ENCODE measurements at places on chromosomes 12 and 14.

DNA sequence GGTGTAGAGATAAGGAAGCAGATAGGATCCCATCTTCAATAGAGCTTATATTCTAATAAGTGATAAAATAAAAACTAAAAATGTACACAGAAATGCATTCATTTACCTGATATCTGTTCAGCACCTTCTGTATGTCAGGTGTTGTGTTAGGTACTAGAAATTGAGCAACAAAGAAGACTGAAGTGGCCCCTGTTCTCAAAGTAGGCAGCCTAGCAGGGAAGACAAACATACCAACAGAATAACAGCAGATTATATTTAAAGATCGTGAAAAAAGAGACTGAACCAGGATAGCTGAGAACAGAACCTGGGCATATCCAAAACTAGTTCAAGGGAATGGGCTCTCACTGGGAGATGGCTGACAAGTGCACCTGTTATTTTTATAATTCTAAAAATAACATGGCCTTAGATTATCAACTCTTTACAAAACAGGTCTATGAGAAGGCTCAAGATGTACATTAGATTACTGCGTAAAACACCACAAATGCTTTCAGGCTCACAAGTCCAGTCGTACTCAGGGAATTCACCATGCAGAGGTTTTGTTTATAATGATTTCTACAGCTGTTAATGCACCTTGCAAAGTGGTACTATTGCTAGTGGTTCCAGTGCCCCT is 16.4 kb downstream of the ANO6 start:
- no peak for DNase-seq

DNA sequence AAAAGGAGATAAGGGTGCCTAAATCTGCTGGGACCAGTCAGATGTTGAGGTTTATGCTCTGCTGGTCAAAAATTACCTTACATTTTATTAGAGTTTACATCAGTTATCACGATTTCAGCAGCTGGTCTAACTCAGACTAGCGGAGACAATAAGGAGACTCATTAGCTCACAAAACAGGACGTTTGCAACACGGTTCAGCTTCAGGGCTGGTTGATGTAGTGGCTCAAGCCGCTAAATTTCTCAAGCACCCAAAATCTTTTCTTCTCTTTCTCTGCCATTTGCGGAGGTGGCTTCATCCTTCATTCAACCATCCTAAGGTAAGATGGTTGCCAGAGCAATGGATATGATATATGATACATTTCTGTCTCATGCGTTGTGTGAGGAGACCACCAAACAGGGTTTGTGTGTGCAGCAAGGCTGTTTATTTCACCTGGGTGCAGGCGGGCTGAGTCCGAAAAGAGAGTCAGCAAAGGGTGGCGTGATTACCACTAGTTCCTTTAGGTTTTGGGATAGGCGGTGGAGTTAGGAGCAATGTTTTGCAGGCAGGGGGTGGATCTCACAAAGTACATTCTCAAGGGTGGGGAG is 30.3 kb upstream of the CLIP1 start:
- no peak for DNase-seq

GRCh38 chr14:88411039-88411438 is 25.6 kb downstream of the SPATA7 start:
- peak; percentile 38 for DNase-seq

DNA sequence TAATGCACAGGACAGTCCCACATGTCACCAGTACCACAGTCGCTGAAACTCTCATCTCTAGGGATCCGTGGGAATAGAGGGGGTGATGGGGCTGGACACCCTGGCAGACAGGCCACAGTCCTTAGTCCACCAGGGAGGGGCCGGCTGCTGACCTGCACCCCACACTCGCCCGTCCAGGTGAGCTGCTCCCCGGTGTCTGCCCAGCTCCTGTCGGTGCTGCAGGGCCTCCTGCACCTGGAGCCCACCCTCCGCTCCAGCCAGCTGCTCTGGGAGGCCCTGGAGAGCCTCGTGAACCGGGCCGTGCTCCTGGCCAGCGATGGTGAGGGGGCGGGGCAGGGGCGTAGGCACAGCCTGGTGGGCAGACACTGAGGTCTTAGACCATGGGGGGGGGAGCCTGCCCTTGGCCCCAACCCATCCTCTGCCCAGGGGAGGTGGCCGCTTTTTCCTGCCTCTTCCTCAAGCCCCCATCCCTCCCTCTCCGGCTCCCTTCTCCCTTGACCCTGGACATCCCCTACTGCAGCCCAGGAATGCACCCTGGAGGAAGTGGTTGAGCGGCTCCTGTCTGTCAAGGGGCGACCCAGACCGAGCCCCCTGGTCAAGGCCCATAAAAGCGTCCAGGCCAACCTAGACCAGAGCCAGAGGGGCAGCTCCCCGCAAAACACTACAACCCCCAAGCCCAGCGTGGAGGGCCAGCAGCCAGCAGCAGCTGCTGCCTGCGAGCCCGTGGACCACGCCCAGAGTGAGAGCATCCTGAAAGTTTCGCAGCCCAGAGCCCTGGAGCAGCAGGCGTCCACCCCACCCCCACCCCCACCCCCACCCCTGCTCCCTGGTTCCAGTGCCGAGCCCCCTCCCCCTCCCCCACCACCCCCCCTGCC is 17.1 kb upstream of the ADSS1 start:
- peak; percentile 18 for DNase-seq

DNA sequence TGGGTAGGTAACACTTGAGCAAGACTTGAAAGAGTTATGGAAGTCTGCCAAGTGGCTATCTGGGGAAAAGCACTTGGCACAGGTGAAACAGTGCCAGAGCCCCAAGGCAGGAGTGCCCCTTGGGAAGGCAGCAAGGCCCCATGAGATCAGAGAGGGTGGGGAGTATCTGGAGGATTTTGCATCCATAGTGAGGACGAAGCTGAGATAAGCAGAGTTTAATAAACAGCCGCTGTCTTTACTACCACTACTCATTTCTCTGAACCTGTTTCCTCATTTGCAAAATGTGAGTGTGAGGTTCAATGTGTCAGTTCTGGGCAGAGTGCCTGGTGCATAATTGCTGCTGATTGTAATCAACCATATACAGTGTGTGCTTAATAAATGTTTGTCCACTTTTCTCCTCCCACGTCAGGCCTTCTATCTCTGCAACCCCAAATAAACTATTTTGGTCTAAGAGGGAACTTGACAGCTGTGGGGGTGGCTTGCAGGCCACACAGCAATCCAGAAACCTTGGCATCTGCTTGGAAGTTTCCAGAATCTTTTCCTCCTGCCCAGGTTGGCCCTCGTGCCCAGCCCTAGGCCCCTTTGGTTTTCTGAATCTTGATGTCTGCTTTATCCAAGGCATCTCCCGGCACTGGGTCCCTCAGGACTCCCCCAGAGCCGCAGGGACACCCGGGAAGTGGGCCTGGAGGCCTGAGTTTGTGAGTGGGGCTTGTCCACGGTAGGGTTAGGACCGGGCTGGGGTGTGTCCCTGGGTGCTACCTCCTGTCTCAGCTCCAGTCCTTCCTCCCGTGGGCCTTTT is 4.5 kb downstream of the ABCB9 start:
- DNase-seq = no peak

- DNase-seq = no peak
Measured at GRCh38 chr12:111584959-111585358, 14.2 kb downstream of the ATXN2 start.

GRCh38 chr12:132028111-132028510 is 78.4 kb downstream of the EP400 start:
- no peak for DNase-seq

GRCh38 chr12:123397400-123397799 is 13.5 kb downstream of the KMT5A start:
- no peak for DNase-seq

GRCh38 chr12:47835831-47836155 is 16.1 kb upstream of the HDAC7 start:
- DNase-seq = no peak

GRCh38 chr12:11814374-11814773 is 164.9 kb downstream of the ETV6 start:
- DNase-seq = peak; percentile 88

GRCh38 chr14:91366749-91367148 is 50.9 kb downstream of the CCDC88C start:
- no peak for DNase-seq

- DNase-seq = no peak
Measured at GRCh38 chr12:27361372-27361771, 28.7 kb downstream of the BMAL2 start.

GRCh38 chr12:109178532-109178931 is 62.1 kb downstream of the ACACB start:
- DNase-seq = no peak

- no peak for DNase-seq
Measured at GRCh38 chr14:65054471-65055085, 47.7 kb downstream of the MAX start.

GRCh38 chr12:25151476-25151875 is 43.5 kb downstream of the DNAI7 start:
- peak; percentile 93 for DNase-seq

- no peak for DNase-seq
Measured at GRCh38 chr12:101299346-101299745, 19.4 kb downstream of the UTP20 start.

DNA sequence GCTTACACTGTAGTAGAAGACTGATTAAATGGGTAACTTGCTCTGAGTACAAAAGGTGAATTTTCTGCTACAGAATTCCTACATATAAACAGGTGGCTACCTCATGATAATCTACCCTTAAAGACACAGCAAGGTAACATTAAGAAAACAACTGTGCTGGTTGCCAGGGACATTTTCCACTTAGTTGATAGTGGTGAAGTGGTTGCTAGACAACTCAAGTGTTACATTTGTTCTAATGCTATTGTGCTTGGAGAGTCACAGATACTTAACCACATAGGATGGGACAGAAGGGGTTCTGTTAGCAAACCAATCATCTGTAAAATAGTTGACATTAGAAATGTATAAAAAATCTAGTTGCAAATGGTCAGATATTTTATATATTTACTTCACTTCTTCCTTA is 870.3 kb upstream of the SEL1L start:
- DNase-seq = peak; percentile 89

DNA sequence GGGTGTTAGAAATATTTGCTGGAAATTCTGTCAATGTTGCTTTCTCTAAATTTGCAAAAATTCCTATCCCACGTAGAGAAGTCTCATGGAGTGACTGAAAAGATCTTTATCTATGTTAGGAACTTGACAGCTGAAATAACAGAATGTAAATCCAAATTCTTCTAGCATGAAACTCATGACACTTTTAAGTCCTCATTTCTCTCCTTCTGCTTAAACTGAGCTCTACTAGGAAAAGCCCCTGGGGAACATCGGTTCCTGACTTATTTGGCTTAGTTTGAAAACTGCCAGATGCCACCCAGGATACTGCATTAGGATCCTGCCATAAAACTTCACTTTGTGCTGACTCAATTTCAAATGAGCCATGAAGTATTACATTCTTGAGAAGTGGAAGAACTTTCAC is 426.0 kb downstream of the GALC start:
- no peak for DNase-seq

GRCh38 chr14:95286645-95287044 is 33.1 kb downstream of the CLMN start:
- no peak for DNase-seq

GRCh38 chr12:28611115-28611435 is 420.8 kb downstream of the CCDC91 start:
- peak; percentile 84 for DNase-seq

GRCh38 chr12:125286005-125286727 is 220.9 kb downstream of the AACS start:
- no peak for DNase-seq

DNA sequence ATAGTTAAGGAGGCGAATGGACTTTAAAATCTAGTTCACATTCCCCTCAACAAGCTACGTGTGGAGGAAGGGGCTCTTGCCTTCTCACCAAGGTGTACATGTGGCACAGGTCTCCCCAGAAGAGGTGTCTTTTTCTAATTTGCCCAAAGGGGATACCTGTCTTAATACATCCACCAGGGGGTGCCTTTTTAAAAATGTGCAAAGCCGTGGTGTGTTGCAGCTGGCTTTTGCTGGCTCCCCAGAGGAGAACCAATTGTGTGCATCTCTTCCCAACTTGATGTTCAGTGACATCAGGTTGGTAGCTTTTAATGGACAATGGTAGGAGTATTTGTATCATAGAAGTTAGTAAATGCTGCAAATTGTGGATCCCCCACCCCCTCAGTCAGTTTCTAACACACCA is 33.8 kb downstream of the CREBL2 start:
- DNase-seq = peak; percentile 81

GRCh38 chr12:72269491-72269890 is 2.7 kb upstream of the TRHDE start:
- no peak for DNase-seq

GRCh38 chr12:54028314-54029201 is at the start of gene HOXC6:
HOXC6 (plus strand) TSS chr12:54028440; CDS start chr12:54028522, 82 bp downstream.
- no peak for DNase-seq

DNA sequence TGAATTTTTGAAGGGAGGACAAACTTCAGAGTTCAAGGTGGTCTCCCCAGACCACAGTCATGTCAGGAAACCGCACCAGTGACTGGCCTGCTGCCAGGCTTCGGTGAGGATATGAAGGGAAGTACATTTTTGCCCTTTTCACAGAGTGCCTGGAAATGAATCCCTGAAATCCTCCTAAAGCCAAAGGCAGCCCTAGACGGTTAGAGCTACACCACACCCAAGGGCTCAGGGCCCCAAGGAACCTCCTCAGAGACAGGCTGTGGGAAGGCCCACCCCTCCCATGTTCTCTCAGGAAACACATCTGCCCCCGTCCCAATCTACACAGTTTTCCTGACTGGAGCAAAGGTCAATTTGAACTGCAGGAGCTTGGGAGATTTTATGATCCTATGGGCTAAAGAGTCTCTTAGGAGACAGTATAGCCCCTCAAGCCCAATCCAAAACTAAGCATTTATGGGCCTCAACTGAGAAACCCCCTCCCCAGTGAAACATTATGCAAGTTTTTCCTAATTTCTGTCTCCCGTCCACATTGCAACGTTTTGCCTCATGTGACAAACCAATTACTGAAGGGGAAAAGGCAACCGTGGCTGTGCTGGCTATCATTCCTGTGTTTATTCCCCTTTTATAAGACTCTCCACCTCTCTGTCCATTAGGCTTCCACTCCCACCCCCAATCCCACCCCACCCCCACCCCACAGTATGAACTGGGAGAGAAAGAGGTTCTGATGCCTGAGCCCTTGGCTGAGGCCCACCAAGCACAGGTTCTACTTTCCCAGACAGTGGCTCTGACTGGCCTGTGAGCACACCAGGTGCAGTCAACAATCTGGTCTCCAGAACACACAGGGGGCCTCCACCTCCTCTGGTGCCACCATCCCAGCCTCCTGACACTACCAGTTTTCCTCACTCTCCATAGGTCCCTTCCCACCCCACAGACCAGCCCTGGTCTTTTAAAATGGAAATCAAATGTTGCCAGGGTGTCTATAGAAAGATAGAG is 9.6 kb upstream of the RNASE1 start:
- no peak for DNase-seq

All from DMS53 (cell line).